Thoracic aorta (tissue), 2 donors: ENCODE measurements at places on chromosomes 1 and 21. TPM values are rescaled to one million over a fixed set of nuclear protein-coding genes. Genes with fewer than 3 reads are reported as not detected.

The WDR64 gene
- not detected for total RNA-seq

- H3K27me3 ChIP-seq: no peaks in the 10 kb centered on the region
- peak within 1 kb of the TSS; percentile 62 for H3K4me3 ChIP-seq
- no peak for DNase-seq
- peaks cover 27% of the 10 kb centered on the region for H3K4me1 ChIP-seq
These were observed at the start of gene TTC22 for GRCh38 chr1:54800899-54801759. TTC22 (minus strand) TSS chr1:54801323; CDS start chr1:54801163, 160 bp downstream.

DNA sequence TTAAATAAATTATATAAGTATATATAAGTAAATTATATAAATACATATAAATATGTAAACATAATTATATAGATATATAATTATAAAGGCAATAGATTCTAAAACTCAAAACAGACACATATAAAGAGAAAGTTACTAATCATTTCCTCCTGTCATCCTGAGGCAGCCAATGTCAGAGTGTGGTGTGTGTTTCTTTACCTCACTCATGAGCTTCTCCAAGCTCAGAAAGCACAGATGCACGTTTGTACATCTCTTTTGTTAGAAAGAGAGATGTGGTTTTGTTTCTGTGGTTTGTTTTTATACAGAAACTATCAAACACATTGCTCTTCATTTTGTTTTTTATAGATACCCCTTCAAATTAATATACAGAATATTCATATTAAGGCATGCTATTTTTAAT is 594.8 kb downstream of the USP25 start:
- no peak overlapping the region for H3K4me3 ChIP-seq
- no peak overlapping the region for H3K27ac ChIP-seq
- H3K36me3 ChIP-seq: no peaks in the 10 kb centered on the region
- no peak for DNase-seq

DNA sequence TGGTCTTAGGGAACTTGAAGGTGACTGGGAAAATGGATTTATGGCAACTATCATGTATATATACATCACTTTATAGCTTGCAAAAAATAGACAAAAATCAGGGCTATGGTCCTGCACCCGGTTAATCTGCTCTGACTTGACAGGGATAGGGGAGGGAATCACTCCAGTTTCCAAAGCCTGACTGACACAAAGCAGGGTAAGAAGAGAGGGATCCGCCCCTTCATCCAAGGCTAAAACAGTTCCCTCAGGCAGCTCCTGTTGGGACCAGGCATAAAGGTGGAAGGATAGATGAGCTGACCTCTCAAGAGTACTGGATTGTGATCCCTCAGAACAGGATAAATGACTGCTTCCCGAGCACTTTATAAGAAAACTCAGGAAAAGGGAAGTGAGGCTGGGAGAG is 1.4 kb downstream of the PBXIP1 start:
- no peak for DNase-seq
- H3K4me1 ChIP-seq: peaks cover 32% of the 10 kb centered on the region
- H3K36me3 ChIP-seq: peaks cover 17% of the 10 kb centered on the region
- no peaks in the 10 kb centered on the region for H3K27me3 ChIP-seq

DNA sequence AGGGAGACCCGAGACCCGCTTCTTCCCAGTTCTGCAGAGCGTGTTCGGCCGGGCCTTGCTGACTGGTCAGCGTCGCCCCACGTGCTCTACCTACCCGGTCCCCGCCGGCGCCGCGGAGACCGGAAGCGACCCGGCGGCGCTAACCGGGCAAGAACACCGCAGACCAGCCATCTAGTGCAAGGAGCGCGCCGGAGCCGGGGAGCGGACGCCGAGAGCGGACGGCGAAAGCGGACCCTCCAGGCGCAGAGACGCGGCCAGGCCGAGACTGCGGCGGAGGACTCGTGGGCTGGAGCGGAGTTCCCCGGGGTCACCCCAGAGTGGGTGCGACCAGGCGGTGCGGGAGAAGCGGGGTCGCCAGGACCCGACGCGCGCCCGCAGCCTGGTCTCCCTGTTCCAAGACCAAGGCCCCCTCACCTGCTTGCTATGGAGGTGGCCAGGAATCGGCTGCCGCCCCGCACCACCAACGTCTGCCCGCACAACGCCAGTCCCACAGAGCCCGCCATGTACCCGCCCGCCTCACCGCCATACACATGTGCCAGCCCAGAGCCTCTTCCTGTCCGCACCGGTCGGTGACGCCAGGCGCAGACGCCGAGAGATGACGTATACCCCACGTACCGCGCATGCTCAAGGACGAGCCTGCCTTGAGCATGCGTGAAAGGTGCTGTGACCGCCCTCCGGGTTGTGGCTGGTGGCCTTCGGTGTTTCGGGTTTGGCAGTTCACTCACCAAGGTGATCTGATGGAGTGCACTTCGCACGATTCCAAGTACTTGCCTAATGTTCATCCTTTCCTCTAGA is at the start of gene WDR4:
Gene WDR4 (minus strand): TSS at position 547 of the 795 bp plus-strand sequence. CDS start 44 bp downstream, at position 503.
- H3K27ac ChIP-seq: peak within 1 kb of the TSS; percentile 90
- no peaks in the 10 kb centered on the region for H3K27me3 ChIP-seq

- peaks cover 5% of the 10 kb centered on the region for H3K4me1 ChIP-seq
- no peaks in the 10 kb centered on the region for H3K36me3 ChIP-seq
- no peak overlapping the region for H3K4me3 ChIP-seq
- no peaks in the 10 kb centered on the region for H3K27me3 ChIP-seq
- no peak overlapping the region for H3K27ac ChIP-seq
These were observed 28.2 kb downstream of the BATF3 start for GRCh38 chr1:212671342-212672031.

DNA sequence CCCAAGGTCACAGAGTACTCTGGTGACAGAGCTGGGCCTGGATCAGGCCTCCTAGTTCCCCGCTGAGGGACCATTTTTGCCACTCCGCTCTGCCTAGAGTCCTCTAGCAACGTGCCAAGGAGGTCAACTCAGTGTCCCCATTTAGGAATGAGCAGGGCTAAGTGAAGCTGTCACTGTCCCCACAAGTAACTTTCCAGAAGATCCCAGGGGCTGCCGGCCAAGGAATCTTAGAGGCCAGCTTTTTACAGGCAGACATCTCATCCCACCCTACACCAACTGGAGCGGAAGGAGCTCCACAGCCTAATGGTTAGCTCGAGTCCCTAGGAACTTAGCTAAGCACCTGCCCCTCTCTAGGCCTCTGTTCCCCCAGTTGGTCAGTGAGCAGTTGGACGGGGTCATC is 59.7 kb downstream of the VWA5B1 start:
- no peak for DNase-seq
- H3K36me3 ChIP-seq: no peaks in the 10 kb centered on the region
- H3K4me3 ChIP-seq: no peak overlapping the region
- H3K27ac ChIP-seq: no peak overlapping the region
- no peaks in the 10 kb centered on the region for H3K4me1 ChIP-seq

DNA sequence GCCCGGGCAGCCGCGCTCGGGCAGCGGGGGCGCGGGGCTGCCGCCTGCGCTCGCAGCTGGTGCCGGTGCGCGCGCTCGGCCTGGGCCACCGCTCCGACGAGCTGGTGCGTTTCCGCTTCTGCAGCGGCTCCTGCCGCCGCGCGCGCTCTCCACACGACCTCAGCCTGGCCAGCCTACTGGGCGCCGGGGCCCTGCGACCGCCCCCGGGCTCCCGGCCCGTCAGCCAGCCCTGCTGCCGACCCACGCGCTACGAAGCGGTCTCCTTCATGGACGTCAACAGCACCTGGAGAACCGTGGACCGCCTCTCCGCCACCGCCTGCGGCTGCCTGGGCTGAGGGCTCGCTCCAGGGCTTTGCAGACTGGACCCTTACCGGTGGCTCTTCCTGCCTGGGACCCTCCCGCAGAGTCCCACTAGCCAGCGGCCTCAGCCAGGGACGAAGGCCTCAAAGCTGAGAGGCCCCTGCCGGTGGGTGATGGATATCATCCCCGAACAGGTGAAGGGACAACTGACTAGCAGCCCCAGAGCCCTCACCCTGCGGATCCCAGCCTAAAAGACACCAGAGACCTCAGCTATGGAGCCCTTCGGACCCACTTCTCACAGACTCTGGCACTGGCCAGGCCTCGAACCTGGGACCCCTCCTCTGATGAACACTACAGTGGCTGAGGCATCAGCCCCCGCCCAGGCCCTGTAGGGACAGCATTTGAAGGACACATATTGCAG is 3.0 kb downstream of the ARTN start:
- peaks cover 15% of the 10 kb centered on the region for H3K4me1 ChIP-seq
- H3K36me3 ChIP-seq: no peaks in the 10 kb centered on the region
- no peak overlapping the region for H3K27ac ChIP-seq
- peak overlapping the region; percentile 55 for H3K4me3 ChIP-seq
